ENCODE measurements at places on chromosomes 3 and 15.

- DNase-seq: no peak
Observed at GRCh38 chr3:45611628-45612081, 17.1 kb downstream of the LIMD1 start.

DNA sequence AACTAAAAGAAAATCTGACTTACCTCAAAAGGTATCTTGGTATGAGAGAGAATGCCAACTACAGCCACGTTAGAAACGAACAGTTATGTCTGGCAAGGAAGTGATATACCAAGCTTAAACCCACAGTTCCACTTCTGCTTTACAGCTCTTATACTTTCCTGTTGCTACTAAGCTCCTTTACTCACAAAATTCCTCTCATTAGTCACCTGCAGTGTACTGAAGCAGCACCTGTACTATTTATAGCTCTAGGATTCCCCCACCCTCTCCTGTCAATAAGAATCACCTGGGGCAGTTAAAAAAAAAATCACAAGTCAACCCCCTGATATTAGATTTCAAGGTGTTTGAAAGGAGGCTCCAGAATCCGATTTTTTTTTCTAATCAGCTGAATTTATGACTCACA lies 2.9 kb upstream of the TMEM266 start:
- DNase-seq: no peak

- no peak for DNase-seq
Observed at GRCh38 chr3:22401499-22401898, 650.5 kb upstream of the ZNF385D start.

DNA sequence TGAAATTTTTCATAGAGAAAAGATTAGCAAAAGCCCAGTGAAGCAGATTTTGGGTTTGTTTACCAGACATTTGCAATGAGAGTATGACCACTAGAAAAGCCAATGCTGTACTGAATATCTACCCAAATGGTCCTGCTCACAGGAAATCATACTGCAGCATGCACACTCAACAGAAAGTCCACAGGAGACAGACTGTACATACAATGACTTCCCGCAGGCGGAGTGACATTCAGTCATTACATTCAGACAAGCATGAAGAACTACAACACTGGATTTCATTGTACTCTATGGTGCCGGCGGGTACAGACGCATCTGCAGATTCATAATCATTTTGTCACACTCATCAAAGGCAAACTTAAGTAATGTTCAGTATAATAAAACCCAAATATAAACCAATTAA lies 11.8 kb downstream of the LZTFL1 start:
- DNase-seq: no peak

GRCh38 chr3:141680620-141681389 lies 57.3 kb upstream of the RNF7 start:
- DNase-seq: no peak

GRCh38 chr3:50523279-50523811 lies 19.9 kb upstream of the CACNA2D2 start:
- DNase-seq: no peak

- peak; percentile 71 for DNase-seq
Observed at GRCh38 chr3:138594150-138594934, at the start of gene CEP70. Gene CEP70, minus strand, starts transcription at chr3:138594260. Its CDS starts 21,333 bp downstream, at chr3:138572927.

DNA sequence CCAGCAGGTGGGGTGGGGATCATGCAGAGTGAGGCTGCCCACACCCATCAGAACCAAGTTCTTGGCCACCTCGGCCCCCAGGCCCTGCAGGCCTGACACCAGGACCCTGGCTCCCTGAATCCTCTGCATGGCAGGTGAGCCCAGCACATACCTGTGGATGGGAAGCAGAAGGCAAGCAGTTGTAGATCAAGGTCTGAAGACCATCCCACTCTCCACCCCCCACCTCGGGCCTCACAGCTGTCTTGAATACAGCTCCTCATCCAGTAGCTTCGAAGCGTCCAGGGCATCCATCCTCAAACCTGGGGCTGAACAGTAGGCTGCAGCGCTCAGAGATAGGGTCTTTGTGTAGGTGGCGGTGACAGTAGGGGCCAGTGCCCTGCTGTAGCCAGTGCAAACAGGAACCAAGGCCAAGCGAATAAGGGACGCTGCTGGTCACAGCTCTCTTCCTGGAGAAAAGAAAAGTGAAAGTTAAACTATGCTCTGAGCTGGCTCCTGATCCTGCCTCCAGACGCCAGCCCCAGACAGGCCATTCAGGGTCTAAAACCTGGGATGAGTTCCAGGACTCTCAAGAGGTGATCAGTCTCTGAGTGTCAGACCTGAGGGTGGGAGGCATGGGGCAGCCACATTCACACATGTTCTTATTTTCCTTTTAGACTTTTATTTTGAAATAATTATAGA lies at the start of gene UBA7:
UBA7 (minus strand) TSS at position 457 of the 678 bp plus-strand sequence; CDS start at position 291, 166 bp downstream.
- no peak for DNase-seq

DNA sequence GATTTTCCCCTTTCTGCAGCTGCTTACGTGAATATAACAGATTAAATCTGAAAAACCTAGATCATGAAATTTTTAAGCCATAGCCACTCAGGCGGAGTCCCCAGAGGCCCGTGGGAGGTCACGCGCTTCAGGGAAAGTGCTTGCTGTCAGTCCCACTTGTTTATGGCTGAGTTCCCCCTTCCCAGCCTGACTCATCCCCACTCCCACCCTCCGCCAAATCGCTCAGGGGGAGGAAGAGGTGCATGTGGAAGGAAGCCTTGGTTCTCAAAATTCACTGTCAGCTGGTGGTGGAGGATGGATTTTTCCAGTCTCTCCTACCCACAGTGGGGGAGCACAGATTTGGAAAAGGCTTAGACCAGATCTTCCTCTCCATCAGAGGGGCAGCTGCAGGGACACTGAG lies 67.4 kb downstream of the CORO2B start:
- no peak for DNase-seq

- no peak for DNase-seq
Observed at GRCh38 chr3:123816673-123817207, 67.4 kb downstream of the MYLK start.

GRCh38 chr15:42371096-42371495 lies 11.8 kb downstream of the CAPN3 start:
- no peak for DNase-seq

DNA sequence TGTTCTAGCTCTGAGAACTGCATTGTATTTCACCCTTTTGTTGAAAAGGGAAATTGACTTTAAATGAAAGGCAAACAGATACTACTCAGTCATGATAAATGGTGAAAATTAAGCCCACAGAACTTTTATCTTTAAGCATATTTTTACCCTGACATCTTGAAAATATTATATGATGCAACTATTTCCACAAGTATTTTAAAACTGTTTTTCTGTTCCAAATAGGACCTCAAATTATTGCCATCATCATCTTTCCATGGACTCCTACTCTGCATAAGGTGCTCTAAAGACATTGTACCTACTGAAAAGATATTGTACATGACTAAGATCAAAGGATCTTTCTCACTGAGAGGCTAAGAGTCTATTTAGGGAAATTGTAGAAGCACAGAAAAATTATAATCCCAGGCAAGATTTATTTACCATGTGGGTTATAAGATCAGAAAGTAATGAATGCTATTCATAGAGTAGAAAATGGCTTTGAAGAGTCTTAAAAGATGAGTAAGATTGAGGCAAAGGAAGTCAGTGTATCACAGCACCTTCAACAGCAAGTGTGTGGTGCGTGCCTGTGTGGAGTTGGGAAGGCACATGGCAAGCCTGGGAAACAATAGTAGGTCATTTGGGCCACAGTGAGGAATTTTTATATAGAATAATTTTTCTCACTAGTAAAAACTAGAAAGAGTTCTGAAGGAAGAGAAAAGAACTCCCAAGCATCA lies 68.8 kb downstream of the VGLL3 start:
- DNase-seq: no peak

DNA sequence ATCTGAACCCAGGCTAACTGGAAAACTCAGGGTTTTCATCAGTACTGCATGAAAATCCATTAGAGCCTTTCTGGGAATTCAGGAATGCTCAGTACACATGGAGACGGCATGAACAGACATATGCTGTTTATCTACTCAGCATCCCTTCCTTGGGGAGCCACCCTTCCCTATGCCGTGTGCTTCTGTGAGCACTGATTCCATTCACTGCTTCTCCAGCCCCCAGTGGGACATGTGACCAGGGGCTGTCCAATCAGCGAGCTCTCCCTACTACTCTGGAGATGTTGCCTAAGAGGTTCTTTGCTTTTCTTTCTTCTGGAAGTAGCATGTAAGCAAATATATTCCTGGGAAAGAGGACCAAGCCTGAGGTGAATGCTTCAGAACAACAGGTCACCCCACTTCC lies 5.6 kb upstream of the PCOLCE2 start:
- no peak for DNase-seq

GRCh38 chr3:104526901-104527401 lies 839.8 kb upstream of the ALCAM start:
- no peak for DNase-seq

Measured in stimulated activated CD4-positive, alpha-beta T cell treated with anti-CD3 and anti-CD28 coated beads, Interleukin-1b, Interleukin-23, amount 100 ng/mL, for 1 hour (primary cell).